Stimulated activated CD8-positive, alpha-beta memory T cell treated with anti-CD3 and anti-CD28 coated beads, Interleukin-4, amount 100 ng/mL, for 1 hour (primary cell): ENCODE measurements at places on chromosomes 11 and 22.

- DNase-seq, result no peak
These were observed 44.4 kb upstream of the DAGLA start for GRCh38 chr11:61635787-61636186.

GRCh38 chr11:35579557-35580396, 38.5 kb upstream of the FJX1 start:
- no peak for DNase-seq

DNA sequence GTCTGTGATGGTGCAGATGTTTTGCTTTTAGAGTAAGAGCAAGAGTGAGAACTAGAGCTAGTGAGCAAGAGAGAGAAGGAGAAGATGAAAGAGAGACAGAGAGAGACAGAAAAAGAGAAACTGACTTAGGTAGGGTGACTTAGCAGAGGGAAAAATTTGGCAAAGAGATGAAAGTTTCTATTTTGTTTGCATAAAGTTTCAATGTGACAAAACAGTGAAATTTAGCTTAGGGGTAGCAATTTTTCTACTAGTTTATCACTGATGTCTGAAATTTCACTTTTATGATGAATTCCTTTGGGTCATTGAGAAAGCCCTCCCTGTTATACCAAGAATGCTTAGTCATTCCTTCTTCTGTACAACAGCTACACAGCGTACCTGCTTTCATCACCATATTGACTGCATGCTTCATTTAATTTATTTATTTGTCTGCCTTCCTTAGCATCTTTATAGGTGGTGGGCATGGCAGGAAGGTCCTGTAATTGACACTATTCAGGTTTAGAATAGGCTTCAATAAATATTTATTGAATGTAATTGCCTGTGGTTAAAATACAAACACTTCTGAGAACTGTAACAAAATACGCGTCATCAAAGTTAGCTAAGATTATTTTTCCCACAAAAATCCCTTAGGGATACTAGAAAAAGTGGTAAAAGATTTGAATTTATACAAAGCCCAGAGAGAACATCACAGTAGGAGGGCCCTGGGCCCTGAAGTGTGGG, 19.9 kb upstream of the CTSC start:
- no peak for DNase-seq

DNA sequence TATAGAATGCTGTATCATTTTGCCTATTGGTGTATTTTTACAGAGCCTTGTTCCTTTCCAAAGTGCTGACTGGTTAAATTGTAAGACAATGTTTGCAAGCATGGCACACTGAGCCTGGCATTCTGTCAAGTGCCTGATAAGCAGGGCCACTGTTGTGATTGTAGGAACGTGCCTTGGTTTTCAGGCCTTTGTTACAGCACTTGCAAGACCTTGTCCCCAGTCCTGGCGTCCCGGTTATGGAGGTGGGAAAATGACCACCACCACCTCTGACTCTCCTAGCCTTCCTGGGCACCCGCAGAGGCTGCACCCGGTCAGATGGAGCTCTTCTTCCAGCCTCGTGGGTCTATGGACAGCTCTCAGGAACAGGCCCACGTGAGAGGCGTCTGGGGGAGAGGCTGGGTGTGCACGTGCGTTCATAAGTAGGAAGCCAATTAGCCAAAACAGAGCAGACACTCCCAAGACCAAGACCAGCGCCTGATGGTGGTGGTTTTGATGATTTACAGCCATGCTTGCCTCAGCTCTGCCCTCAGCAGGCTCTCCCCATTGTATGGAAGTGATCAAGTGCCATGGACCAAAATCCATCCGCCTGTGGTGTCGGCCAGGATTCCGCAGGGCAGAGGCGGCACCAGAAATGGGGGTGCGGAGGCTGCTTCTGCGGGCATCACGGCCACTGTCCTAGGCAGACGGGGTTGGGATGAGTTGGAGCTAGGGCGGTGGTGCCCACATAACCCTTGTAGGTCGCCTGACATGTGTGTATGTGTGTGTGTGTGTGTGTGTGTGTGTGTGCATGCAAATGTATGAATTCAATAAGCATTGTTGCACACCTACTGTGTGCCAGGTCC, 89.8 kb downstream of the RTL6 start:
- no peak for DNase-seq

GRCh38 chr22:17009640-17010291, 1.7 kb upstream of the GAB4 start:
- no peak for DNase-seq

GRCh38 chr22:44407171-44407986, 90.7 kb downstream of the RTL6 start:
- no peak for DNase-seq

DNA sequence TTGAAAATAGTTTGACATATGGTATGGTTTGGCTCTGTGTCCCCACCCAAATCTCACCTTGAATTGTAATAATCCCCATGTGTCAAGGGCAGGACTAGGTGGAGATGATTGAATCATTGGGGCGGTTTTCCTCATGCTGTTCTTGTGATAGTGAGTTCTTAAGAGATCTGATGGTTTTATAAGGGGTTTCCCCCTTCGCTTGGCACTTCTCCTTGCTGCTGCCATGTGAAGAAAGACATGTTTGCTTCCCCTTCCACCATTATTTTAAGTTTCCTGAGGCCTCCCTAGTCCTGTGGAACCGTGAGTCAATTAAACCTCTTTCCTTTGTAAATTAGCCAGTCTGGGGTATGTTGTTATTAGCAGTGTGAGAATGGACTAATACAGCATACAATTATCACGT, 7.7 kb downstream of the KCTD21 start:
- DNase-seq, result no peak

- DNase-seq, result no peak
These were observed 18.4 kb upstream of the LRRC55 start for GRCh38 chr11:57163160-57163868.

GRCh38 chr11:121455115-121455514, 2.3 kb upstream of the SORL1-AS1 start:
- DNase-seq, result no peak
